ENCODE measurements at places on chromosomes 12 and 14. TPM values are rescaled to one million over a fixed set of nuclear protein-coding genes. Genes with fewer than 3 reads are reported as not detected.
A peak's percentile ranks its signal among the peaks of the same experiment; 100 is the strongest.

GRCh38 chr14:49617852-49618519 is 2.4 kb downstream of the RPL36AL start:
- no peak for DNase-seq

DNA sequence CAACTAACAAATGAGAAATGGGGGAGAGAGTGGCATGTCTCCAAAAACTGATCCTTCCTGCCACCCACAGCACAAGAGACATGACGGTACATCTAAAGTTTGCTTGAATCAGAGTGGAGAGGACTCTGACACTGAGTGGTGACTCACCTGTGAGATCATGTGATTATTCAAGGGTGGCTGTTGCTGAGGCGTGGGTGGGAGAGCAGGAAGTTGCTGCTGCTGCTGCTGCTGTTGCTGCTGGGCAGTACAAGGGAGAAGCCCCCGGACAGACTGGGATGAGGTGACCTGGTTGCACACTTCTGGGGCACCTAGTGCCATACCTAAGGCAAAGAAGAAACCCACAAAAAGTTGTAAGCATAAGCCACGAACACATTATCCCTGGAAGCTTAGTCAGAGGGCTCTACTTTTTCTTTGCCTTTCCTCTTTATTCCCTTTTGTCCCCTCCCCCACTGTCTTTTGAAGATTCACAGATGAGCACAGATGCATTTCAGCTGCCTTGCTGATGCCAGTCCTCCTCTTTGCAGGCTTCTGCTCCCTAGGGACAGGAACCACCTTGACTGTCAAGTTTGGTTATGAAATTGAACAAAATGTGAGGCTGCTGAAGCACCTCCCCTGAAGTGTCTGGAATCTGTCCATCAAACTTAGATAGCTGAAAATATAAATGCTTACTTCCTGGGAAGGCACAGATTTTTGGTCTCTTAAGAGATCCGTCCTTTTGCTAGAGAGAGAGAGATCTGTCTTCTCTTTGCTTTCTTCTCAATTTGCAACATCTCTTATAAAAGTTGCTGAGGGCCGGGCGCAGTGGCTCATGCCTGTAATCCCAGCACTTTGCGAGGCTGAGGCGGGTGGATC is 29.4 kb upstream of the STAC3 start:
- DNase-seq = peak; percentile 59

DNA sequence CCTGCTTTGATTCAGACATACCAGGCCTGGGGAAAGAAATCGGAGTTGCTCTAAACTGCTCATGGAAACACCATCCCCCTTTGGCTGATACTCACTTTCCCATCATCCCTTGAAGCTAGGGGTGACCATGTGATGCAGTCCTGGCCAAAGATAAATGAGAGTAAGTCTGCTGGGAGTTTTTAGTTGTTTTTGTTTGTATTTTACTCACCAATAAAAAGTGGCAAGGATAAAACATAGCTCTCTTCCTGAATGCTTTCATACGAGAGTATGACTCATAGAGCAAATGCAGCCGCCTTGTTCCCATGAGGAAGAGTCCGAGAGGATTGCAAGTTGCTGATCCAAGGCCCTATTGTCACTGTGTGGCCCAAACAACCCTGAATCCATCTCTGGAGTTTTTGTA is 126.4 kb upstream of the TMEM132C start:
- no peak for DNase-seq

DNA sequence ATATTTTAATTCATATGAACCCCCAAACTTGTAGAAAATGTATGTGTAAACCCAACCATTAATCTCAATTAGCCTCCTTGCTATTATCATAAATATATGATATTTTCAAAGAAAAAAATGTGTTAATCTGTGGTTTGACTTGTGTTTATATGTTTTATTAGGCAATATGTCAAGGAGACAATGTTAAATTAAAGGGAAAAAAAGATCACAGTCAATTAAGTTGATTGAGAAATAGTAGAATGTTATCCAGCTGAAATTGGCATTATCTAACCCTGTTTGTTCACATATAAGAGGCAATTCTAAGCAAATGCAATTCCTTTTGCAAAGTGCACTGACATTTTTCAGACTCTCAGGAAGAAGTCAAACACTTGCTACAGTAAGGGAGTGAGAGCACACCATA is 745.3 kb downstream of the C12orf50 start:
- no peak for DNase-seq

GRCh38 chr12:90653040-90653439 is 301.9 kb downstream of the CCER1 start:
- no peak for DNase-seq

GRCh38 chr12:117166107-117166506 is 24.2 kb downstream of the FBXO21 start:
- DNase-seq = no peak

GRCh38 chr12:121649322-121649721 is 20.1 kb downstream of the MORN3 start:
- no peak for DNase-seq

DNA sequence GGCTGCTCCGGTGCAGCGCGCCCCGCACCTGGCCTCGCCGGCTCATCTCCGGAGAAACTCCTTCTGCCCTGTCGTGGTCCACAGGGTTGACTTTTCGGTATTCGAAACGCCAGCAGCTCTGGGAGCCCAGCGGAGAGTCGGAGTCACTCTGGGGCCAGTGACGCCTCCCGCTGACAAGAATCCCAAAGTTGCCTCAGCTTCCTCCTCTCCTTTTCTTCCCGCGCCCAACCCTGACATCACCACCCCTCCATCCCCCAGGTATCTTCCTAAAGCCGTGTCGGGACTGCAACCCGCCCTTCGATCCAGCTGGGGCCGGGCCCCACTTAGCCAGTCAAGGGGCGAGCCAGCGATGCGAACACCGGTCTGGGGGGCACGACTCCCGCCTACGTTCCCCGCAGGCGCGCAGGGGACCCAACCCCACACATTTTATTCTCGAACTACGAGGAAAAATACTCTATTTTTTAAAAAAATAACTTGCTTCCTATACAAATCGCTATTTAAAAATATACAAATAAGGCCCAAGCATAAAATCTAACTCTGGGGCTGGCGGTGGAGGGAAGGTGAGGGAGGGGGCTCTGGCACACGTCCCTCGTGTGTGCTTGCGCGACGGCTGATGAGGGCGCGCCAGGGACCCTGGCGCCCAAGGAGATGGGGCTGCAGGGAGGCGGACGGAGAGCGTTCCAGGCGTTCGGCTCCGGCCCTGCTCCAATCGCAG is 2.1 kb downstream of the NKX2-8 start:
- no peak for DNase-seq

DNA sequence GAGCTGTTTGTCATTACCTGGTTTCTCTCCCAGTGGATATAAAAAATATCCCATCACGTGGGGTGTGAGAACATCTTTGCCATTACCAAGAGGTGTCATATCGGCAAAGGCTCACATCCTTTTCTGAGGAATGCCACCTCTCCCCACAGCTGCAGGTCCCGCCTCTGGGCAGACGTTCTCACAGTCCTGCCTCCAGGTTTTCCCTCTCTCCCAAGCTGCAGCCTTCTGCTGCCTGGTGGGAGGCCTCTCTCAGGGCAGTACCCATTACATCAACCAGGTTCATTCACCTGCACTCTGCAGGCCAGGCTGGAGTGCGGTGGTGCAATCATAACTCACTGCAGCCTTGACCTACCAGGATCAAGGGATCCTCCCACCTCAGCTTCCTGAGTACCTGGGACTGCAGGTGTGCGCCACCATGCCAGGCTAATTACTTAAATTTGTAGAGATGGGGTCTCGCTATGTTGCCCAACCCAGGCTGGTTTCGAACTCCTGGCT is 15.0 kb upstream of the TMEM119 start:
- no peak for DNase-seq

GRCh38 chr12:109706747-109707469 is 6.7 kb upstream of the FAM222A start:
- no peak for DNase-seq

DNA sequence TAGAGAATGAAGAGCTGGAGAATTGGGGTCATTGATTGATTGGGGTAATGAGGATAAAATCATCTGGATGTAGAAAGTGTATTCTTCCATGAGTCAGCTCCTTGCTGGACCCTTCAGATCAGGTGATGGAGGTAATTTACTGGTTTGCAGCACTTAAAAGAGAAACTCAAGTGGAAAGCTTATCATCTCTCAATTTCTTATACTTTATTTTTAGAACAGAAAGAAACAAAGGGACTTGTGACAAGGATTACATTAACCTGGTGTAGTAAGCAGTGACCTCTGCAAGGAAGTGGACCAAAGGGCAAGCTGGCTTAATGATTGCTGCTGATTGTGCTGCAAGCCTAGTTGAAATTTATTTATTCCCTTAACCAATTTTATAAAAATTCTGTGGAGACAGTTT is 405.0 kb downstream of the TRHDE start:
- no peak for DNase-seq

GRCh38 chr12:102462795-102463465 is 17.4 kb downstream of the IGF1 start:
- no peak for DNase-seq

- DNase-seq = no peak
Observed at GRCh38 chr12:5884866-5885265, 60.2 kb downstream of the ANO2 start.

DNA sequence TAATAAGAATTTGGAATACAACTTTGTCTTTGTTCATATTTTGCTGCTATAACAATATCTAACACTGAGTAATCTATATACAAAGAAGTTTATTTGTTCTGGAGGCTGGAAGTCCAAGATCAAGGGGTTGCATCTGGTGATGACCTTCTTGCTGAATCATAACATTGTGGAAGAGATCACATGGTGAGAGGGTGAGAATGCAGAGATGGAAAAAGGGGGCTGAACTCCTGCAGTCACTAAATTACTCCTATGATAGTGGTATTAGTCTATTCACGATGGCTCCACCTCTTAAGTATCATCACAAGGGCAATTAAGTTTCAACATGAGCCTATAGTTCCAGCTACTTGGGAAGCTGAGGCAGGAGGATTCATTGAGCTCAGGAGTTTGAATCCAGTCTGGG is 4.5 kb upstream of the AKAP6 start:
- no peak for DNase-seq

DNA sequence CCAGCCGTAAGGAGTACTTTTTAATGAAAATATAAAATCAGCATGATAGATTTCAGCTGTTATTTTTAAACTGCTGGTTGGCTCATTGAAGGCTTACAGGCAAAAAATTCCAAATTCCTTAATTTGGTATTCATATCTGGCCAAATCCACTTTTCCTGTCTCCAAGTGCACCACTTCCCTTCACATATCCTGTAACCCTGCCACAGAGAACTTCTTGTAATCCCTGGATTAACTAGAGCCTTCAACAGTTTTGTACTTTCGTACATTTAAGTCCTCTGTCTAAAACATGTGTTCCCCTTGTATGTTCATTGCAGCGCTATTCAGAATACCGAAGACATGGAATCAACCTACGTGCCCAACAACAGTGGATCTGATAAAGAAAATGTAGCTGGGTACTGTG is 9.6 kb downstream of the PUS7L start:
- DNase-seq = no peak

DNA sequence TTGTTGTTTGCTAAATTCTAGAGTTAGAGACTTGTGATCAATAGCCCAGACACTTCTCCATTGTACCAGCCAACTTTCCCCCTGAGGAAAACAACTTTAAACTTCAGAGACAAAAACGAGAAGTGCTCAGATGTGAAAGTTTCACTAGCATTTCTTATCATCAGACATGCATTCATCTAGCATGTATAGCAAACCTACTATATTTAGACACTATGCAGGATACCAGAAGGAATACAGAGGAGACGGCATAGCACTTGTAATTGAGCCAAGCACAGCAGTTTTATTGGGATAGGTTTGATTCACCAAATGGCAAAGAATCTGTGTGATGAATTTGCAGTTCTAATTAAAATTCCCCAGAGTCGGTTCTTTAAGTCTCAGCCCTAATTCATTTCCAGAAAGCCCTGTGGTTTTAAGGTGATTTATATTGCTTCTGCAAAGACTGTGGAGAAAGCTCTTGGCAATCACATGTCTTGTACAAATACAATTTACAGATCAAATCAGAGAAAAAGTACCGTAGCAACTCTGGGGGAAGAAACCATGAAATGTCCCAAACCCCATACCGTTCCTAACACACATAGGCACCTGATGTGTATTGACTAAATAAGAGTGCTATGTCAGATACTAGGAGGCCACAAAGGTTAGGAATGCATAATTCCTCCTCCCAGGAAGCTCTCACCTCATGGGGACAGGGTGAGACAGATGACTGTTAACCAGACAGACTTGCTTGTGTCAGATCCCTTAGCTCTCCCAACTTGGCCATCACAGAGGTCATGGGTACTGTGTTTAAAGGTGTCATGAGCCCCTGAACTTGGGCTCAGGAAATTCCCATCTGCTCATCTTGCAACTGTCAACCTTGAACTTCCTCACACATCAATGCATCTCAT is 69.6 kb upstream of the KRAS start:
- no peak for DNase-seq

- no peak for DNase-seq
Observed at GRCh38 chr12:53827306-53827705, 75.5 kb upstream of the CISTR start.

- no peak for DNase-seq
Observed at GRCh38 chr12:95601091-95601961, 50.0 kb upstream of the USP44 start.

DNA sequence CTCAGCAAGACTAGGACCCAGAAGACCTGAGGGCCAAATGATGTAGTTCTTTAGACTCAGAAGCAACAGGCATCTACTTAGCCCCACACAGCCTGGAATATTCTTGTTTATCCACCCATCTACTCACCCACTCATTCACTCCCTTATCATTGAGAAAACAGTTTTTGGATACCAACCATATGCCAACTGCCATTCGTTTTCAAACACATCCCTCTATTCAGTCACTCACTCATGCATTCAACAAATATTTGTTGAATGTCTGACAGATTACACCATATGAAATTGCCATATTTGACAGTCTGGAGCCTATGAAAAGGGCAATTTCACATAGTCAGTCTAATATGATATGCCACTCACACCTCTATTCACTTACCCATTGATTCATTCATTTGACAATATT is 103.2 kb downstream of the NT5DC3 start:
- no peak for DNase-seq

- DNase-seq = no peak
Observed at GRCh38 chr12:126419131-126419530, 1353.9 kb downstream of the AACS start.

GRCh38 chr14:35333797-35334743 is 41.9 kb downstream of the PSMA6 start:
- no peak for DNase-seq

IL26 gene
- not detected for total RNA-seq

CLEC14A gene
- total RNA-seq = 256 TPM

SRRM4 gene
- not detected for total RNA-seq

TAS2R20 gene
- 2.2 TPM for total RNA-seq

PLEK2 gene
- 10.4 TPM for total RNA-seq

HNF1A gene
- total RNA-seq = not detected

ZNF891 gene
- total RNA-seq = 0.53 TPM

RTN1 gene
- total RNA-seq = 0.78 TPM

ARHGEF40 gene
- total RNA-seq = 6.2 TPM

SLIRP gene
- 313 TPM for total RNA-seq

IRAK3 gene
- 9.4 TPM for total RNA-seq

POTEG gene
- total RNA-seq = not detected

NDRG2 gene
- 0.11 TPM for total RNA-seq

KRT2 gene
- not detected for total RNA-seq

CAPZA3 gene
- not detected for total RNA-seq

AACS gene
- 32.7 TPM for total RNA-seq

ZNF385A gene
- 0.79 TPM for total RNA-seq
